ENCODE measurements at places on chromosomes 16 and 17.
A peak's percentile ranks its signal among the peaks of the same experiment; 100 is the strongest.

DNA sequence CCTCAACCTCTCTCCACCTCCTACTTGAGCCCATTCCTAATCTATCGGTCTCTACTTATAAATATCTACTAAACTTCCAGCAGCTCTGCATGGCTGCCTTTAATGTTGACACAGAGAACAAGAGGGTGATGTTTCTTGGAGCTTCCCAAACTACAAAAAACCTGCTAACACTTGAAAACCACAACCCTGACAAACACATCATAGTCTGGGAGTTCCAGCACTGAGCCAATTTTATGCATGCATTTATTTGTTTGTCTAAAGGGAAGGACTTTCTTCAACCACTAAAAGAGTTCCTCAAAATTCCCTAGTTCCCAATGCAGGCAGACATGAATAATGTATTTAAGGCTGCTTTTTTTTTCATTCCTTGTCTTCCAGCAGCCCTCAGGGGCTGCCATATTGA lies 331.8 kb upstream of the XYLT1 start:
- no peak for DNase-seq

- DNase-seq: no peak
These were observed 42.8 kb downstream of the MEAK7 start for GRCh38 chr16:84461413-84462295.

GRCh38 chr17:82465023-82465603 lies 6.6 kb downstream of the NARF start:
- DNase-seq: no peak

DNA sequence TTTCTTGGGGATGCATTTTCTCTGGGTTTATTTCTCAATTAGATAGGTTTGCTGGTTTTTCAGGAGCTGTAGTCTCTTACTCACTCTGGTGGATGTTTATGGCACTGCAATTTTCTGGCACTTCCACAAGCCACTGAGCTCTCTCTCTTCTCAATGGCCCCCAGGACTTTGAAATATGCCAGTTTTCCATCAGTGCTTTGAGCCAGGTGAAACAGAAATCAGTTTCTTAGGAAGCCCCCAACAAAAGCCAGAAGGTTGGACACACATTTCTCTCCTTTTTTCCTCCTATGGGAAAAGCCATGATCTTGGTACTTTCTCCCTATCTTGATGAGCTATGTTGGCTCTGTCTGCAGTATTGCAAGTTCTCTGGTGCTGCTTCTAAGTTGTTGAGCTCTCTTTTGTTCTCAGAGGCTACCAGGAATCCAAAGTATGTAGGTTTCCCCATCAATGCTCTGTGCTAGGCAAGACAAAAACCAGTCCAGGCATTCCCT lies 90.7 kb upstream of the SMIM36 start:
- DNase-seq: no peak

DNA sequence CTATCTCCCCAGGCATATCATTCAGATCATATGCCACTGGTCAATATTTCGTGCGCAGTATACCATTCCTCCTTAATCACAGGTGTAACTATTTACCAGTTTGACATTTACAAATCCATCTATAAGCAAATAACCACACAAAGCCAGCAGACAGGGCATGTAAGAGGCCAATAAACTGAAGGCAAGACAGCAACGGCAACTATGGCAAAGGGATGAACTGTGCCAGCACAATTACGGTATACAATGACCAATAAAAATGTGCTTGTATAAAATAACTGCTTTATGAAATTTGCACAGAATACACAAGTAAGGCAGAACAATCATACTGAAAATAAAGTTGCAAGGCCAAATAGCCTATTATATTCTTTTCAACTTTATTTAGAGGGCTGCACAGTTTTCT lies 9.2 kb downstream of the NETO2 start:
- no peak for DNase-seq

DNA sequence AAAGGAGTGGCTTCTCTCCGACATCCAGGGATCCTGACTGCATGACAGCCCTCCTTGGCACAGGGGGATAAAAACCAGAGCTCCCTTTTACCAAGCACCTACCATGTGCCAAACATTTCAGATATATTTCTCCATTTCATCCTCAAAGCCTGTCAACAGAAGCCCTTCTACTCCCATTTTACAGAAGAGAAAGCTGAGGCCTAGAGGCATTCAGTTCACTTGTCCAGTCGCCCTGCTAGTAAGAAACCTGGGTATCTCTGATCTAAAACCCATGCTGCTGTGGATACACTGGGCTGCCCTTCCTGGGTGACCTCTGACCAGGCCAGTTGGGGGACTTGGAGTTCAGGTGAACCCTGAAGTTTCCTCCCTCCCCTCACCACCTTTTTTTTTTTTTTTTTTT lies 5.9 kb upstream of the FDXR start:
- no peak for DNase-seq

GRCh38 chr16:14608111-14608566 lies 21.9 kb downstream of the PARN start:
- no peak for DNase-seq

DNA sequence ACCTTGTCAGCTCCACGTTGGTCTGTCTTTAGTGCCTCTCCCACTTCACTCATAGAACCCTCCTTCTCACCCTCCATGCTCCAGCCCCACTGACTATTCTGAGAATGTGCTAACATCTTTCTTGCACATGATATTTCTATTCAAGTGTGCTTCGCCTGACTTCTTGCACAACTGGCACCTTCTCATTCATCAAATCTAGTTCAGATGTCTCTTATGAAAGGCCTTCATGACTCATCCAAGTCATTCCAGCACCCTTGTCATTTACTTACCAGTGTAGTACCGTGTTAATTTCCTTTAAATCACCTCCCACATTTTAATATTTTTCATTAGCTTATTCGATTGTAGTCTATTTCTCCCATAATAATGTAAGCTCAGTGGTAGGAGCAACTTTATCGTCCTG lies 197.8 kb upstream of the PIRT start:
- DNase-seq: no peak

DNA sequence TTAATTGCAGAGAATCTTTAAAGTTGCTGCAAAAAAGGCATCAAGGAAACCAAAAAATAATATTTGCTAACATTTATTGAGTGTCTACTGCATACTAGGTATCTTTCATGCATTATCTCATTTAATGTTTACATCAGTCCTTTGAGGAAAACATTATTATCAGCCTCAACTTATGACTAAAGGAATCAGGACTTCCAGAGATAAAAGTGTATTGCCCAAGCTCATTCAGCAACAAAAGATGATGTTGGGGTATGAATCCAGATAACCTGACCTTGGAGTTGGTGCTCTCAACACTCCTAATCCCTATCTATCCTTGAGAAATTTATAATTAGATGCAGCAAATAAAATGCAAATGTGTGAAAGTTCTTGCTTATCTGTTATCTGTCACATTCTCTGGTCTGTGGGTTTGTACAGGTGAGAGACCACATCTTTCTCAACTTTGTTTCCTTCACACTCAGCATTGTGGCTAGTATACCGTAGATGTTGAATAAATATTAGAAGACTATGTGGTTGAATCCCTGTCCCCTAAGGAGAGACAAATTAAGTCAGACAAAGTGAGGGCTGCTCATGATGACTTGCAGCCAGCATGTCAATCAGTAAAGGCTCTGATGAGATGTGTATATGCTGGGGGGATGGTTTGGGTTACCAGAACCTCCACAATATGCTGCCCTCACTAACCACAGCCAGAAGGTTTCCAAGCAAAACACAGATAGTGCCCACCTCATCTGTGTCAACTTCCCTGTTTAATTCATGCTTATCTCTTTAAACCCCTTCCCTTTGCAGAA lies 82.6 kb downstream of the NOG start:
- DNase-seq: no peak

DNA sequence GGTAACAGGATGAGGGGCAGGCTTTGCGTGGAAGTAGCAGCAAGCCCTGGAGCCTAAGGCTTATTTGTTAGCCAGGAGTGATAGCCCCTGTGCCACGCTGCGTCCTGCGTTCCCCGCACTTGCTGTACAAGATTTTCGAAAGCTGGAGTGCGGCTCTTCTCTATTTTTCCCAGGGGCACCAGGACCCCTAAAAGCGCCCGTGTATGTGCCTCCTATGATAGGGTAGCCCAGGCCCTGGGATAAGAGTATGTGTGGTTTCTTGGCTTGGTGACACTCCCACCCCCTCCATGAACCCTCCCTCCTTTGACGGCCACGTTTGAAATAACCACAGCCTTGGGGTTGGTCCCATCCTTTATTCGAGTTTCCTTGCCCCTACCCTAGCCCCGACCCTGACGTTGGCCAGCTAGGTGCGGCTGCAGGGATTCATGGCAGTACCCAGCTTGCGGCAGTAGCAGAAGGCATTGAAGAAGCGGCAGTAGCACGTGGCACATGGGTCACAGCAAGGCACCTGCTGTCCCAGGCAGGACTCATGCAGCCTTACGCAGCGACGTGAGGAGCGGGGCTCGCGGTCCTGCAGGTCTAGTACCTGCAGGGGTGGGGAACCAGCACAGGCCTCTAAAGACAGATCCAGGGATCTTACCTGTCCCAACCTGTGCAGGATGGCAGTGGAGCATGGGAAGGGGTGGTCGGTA lies 968 bp downstream of the AGRP start:
- no peak for DNase-seq

DNA sequence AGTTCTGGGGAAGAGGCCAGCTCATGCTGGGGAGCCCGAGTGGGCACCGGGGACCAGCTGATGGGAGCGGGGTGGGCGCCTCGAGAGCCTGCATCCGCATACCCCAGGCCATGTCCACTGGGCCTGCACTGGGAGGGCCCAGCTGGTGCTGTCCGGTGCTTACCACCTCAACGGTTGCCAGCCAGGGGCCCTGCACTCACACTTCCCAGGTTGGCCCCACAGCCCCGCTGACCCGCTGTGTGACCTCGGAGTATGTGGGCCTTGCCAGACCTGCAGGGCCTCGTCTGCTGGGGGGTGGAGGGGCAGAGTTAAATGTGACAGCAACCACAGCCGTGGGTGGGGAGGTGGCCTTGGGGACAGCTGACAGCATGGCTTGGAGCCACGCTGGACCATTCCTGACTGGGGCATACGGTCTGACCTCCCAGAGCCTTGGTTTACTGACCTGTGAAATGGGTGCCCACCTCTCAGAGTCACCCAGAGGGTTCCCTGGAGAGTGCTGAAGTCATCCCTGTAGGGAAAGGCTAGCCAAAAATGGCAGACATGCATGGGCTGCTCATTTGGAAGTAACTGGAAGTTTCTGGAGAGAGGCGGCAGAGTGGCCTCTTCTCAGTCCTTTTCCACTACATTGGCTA lies 5.4 kb upstream of the GAA start:
- DNase-seq: no peak

GRCh38 chr17:45022288-45022648 lies 29.2 kb downstream of the DCAKD start:
- no peak for DNase-seq

DNA sequence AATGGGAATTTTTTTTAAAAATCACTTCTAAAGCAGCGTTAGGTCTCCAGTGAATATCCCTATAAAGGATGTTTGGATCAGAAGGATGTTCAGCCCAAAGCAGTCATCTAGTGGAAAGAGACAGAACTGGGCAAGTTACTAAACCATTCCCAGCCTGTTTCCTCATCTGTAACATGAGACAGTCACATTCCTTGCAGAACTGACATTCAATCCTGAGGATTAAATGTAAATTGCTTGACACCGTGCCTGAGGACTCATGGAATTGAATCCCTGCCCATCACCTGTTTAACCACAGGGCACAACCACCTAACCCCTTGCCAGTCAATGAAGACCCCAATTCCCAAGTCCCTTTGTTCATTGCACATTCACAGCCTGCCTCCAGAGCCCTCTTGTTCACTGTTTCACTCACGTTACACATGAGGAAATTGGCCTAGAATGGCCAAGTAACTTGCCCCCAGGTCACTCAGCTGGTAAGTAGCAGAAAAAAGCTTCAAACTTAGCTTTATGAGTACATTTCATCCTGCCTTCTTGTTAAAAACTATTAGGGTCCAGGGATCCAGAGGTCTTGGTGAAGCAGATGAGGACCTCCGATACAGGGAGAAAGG lies 1.4 kb downstream of the CMTM2 start:
- DNase-seq: no peak

GRCh38 chr17:7060165-7060891 lies 16.4 kb upstream of the SLC16A11 start:
- peak; percentile 20 for DNase-seq

DNA sequence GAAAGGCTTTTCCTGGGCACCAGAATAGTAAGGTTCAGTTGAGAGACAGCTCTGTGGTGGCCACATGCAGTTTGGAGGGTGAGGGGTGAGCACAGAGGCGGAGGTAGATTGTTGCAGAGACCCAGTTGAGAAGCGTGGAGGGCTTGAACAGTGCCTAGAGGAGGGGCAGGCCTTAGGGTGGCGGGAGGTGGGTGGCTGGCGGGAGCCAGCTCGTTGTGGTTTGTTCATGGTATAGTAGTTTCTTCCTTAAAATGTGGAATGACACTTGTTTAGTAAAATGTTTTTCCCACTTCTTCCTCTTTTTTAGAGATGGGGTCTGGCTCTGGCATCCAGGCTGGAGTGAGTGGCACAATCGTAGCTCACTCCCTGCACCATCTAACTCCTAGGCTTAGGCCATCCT lies 14.2 kb downstream of the USP10 start:
- DNase-seq: no peak

GRCh38 chr16:84932681-84933080 lies 78.7 kb downstream of the ZDHHC7 start:
- no peak for DNase-seq

GRCh38 chr16:27355610-27356009 lies 41.8 kb downstream of the IL4R start:
- no peak for DNase-seq

DNA sequence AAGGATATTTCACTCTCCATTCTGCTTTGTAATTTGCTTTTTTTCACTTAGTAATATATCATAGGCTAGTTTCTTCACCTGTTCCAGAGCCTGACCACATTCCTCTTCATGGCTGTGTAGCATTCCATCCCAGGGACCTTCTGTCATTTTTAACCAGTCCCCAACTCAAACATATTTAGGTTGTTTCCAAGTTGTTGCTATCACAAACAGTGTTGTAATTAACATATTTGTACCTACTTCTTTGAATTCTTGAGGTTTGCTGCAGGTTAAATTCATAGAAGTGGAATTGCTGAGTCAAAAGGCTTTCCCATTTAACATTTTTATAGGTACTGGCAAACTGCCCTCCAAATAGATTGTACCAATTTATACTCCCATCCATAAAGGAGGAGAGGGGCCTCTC lies 65.1 kb upstream of the MED9 start:
- no peak for DNase-seq

DNA sequence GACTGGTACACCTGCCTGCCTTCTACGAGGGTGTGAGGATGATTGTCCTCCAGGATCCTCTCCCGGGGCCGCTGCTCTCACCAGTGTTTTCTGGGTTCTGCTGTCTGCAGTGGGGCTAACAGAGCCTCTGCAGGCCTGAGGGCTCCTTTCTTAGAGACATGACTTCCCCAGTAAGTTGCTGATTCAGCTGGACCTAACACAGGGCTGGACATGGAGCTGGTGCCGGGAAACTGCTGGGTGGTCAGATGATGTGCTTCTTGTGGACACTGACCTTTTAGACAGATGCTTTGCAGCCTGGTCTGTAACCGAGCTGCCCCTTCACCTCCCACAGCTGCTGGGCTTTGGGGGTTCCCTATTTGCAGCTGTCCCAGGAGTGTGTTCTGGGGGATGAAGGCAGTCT lies 71.5 kb downstream of the FOXL1 start:
- no peak for DNase-seq

- no peak for DNase-seq
These were observed 25.9 kb downstream of the LPCAT2 start for GRCh38 chr16:55534756-55535155.

GRCh38 chr16:19330841-19331397 lies 45.4 kb downstream of the CLEC19A start:
- peak; percentile 15 for DNase-seq

- no peak for DNase-seq
These were observed 29.8 kb downstream of the ZC3H18 start for GRCh38 chr16:88599825-88600538.
